AG04450 (cell line): ENCODE measurements at places on chromosomes 6 and 20. TPM values are rescaled to one million over a fixed set of nuclear protein-coding genes. Genes with fewer than 3 reads are reported as not detected.
A peak's percentile ranks its signal among the peaks of the same experiment; 100 is the strongest.

DNA sequence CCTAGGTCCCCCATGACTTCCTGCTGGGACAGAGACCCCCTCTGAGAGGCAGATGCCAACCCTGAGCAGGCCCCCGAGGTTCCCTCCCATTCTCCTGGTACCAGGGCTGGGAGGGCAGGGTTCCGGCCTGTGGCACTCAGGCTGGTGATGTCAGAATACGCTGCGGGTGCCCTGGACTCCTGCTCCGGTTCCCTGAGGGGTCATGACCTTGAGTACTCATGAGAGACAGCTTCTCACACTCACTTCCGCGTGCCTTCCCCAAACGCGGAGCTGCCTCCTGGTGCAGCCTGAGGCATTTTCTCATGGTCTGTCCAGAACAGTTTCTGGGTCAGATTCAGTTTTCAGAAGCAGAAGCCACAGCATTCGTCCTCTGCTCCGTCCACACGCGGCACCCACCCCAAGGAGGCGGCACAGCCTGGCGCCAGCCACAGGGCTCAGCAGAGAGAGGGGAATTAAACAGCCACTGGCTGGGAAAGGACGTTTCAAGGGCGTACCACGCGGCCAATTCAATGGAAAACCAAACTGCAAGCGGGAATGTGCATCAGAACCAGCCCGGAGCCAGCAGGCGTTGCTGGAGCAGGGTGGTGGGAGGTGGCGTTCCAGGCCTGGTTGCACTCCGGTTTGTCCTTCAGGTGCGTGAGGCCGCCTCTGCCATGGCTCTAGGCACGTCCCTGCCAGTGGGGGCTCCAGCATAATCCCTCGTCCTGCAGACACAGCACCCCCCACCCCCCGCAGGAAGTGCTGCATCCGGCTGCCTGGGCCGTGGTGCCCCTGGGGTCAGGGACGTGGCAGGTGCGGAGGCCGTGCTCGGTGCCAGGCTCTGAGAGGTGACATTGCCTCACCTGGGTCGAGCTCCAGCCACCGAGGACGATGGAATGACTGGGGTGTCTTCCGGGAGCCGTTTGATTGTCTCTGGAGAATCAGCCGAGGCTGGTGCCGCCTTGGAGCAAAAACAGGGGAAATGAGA, 58.3 kb upstream of the BHLHE23 start:
- no peak for DNase-seq

DNA sequence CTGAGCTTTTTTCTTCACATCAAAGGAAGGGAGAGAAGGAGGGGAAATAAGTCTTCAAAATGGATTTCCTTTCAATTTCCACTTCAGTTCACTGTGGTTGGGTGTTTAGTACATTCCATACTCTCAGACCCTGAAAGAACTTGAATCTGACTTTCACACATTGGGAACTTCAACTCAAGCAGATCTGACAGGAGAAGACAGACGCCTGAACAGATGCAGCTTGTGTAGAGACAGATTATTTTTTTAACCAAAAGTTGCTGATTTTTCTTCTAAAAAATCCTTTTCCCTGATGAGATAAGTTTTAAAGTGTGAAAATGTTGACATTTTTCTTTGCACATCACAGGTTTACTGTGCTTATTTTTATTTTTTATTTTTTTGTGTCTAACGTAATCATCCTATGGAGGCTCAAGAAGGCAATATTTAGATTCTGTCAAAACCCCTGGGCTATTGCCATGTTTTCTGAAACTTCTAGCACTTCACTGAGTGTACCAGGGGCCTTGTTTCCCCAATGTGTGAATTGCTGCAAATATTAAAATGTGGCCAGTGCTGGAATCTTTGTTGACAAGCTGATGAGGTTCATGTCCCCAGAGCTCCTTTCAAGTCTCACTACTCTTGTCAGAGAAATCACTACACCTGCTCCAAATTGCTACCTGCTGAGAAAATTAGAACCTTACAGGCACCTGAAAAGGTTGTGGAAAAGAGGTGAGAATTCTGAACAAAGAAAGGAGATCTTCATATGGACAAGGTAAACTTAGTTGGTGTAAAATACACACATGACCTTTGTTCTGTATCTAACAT, 214.8 kb upstream of the BTBD3 start:
- DNase-seq, result no peak

GRCh38 chr20:17995967-17996819, 27.4 kb downstream of the MGME1 start:
- no peak for DNase-seq

- DNase-seq, result no peak
These were observed 250.5 kb downstream of the UTRN start for GRCh38 chr6:144535630-144536029.

DNA sequence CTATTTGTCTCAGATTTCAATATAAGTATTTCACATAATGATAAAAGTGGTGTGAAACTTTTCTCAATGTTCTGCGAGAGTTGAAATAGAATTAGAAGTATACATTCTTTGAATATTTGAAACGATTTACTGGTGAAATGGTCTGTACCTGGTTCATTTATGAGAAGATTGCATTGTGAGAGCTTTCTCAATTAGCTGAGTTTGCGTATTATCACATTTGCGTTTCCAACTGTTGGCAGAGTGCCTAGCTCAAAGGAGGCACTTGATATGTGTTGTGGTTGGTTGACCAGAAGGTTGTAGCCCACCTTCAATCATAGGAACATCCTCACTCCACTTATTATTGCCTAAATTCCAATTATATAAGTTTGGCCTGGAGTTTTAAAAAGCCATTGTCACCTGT, 58.8 kb upstream of the EXOC2 start:
- DNase-seq, result no peak

DNA sequence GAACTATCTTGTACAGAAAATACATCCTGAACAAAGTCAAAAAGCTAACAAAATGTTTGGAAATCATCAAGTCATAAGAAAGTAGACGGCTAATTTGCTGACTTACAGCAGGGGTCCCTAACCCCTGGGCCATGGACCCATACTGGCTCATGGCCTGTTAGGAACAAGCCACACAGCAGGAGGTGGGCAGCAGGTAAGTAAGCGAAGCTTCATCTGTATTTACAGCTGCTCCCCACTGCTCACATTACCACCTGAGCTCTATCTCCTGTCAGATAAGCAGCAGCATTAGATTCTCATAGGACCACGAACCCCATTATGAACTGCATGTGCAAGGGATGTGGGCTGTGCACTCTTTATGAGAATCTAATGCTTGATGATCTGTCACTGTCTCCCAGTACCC, 115.5 kb downstream of the CDK19 start:
- DNase-seq, result no peak

GRCh38 chr6:127276331-127276730, 9.7 kb downstream of the RNF146 start:
- no peak for DNase-seq

- DNase-seq, result no peak
These were observed 35.0 kb upstream of the BTBD3 start for GRCh38 chr20:11882651-11883050.

DNA sequence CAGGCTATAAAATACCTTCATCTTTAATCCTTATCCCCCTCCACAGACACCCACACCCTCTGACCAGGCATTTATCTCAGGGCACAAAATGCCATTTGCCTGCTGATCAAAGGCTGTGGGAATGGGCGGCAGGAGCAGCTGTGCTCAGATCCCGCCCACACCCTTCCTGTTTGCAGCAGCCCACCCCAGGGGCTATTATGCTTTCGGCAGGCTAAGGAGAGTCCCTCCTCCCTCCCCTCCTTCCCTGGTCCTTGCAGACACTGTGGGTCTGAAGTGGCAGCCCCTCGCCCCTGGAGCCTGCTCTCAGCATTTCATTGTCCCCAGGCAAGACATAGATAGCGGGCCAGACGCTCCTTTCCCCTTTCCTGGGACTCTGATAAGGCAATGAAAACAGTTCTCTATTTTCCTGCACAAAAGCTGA, 220.8 kb upstream of the HEY2 start:
- no peak for DNase-seq

- peak; percentile 55 for DNase-seq
These were observed 57.2 kb upstream of the ARHGAP18 start for GRCh38 chr6:129766959-129767728.

- no peak for DNase-seq
These were observed 11.6 kb upstream of the ARMC12 start for GRCh38 chr6:35725081-35725708.

DNA sequence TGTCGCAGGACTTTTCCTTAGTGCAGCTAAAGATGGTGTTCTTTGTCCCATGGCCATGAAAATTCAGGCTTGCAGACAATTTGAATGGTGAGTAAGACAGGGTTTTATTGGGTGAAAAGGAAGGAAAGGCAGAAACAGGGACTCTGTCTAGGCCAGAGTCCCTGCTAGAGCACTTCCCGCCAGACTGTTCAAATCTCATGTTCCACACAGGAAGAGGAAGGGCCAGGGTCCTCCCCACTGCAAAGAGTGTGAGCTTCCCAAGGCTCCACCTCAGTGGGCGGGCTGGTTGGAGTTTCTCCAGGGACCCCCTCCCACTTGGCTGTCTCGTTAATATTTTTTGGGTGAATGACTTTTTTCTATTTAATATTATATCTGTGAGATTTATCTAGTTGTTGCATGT, 29.0 kb downstream of the COL19A1 start:
- no peak for DNase-seq

DNA sequence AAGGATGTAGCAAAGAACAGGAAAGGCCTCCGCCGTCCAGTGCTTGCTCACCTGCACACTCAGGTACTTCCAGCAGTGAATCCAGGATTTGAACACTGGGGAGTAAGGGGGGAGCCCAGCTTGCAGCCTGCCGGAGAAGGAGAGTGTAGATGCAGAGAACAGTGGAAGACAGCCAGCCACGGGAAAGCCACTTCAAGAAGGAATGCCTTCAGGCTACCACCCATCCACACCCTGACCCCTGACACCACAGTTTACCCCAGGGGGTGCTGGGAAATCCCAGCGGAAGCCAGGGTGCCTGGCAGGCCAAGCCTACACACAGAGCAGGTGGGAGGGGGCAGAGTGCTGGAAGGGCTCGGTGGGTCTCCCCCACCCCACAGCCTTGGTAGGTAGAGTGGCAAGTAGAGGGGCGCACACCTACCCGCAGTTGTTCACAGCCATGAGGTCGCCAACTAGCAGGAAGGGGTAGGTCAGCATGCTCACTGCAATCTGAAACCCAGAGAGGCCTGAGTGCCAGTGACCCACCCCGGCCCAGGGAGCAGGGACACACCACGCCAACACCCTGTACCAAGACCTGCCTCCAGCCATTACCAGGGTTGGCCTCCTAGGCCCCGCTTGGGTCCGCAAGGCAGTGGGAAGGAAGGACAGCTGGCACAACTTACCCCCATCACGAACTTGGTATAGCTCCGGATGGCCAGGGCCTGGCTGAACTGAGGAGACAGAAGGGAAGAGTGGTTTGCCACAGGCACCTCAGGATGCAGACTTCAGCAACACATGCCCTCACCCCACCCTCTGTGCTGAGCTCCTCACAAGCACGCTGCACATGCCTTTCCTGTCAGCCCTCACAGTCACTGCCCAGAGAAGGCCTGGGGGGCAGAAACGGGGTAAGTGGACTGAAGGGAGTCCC, 15.7 kb downstream of the PI16 start:
- no peak for DNase-seq

DNA sequence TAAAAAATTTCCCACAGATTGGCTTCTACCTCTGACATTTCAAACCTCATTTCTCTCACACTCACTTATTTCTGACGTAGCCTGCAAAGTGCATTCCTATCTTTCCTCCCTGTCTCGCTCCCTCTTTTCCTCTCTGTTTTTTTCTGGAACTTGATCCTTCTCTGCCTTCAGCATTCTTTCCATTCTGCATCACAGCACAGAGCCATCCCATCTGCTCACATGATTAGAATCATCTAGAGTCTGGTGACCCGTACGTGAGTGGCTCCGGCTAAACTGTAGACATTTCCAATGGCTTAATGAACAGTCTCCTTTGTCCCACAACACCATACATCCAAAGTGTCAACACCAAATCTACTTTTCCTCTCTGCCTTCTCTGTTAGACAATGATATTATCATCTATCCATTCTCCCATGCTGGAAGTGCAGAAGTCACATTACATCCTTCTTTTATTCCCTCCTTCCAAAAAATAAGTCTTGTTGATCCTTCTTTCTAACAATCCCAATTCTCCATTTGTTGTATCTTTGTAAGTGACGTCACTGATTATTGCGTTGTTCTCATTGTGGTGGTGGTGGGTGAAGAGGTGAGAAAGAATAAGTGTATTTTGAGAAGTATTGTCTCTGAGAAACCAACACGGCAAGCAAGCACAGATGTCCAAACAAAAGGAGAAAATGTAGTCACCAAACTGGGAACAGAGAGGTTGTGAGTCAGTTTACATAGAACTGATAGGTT, 41.6 kb downstream of the OPRM1 start:
- no peak for DNase-seq

GRCh38 chr6:169843110-169843509, 91.7 kb downstream of the ERMARD start:
- DNase-seq, result no peak

DNA sequence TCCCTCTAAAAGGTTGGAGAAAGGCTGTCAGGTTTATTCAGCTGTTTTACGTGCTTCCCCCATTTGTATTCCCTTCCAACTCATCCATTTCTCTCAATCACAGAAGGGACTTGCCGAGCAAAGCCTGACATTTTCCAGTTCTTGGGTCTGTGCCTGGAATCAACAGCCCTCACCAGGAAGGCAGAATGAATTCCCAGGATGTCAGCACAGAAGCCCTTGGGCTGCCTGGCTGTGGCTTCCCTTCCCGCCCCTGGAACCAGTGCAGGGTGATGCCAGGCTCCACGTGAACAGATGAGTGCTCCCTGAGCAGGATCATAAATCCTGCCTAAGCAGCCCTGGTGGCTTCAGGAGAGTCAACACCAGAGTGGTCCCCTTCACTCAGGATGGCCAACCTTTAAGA, 86.1 kb upstream of the CD83 start:
- no peak for DNase-seq

DNA sequence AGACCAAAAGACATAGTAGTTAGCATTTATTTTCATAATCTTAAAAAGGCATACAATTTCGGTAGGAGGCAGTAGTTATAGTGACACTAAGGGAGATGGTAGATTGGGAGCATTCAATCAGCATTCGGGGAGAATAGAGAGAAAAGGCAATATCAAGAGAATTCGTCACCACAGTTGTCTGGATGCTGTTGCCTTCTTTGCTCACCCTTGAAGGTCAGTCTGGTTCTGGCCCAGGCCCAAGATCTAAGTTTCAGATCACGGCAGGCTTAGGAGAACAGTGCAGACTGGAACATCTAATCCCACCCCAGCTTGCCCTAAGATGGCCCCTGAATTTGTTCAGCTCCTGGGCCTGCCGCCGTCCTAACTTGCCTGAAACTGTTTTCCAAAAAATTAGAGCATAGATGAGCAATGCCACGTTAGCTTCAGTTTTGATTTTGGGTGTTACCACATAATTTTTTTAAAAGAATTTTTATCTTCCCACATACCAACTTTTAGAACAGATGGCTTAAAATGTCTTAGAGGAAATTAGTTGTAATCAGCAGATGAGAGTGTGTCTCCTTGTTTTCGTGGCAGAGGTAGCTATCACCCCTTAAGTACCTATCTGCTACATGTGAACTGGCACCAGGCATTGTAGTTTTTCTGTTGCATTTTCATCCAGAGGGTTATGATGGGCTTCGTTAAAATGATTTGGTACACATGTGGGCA, 8.3 kb upstream of the CEP85L start:
- no peak for DNase-seq

Gene OR2H1
- not detected in 2 replicates for polyA plus RNA-seq

Gene DDO
- polyA plus RNA-seq, result 0.67 and 0.68 TPM in 2 replicates

Gene VWA7
- polyA plus RNA-seq, result 0.10 and 0.32 TPM in 2 replicates

Gene CGA
- polyA plus RNA-seq, result 0.19 and 0.26 TPM in 2 replicates

Gene PRSS16
- 0.02 and 0.16 TPM in 2 replicates for polyA plus RNA-seq

Gene MUC22
- not detected in 2 replicates for polyA plus RNA-seq

Gene ACAT2
- 36.9 and 39.9 TPM in 2 replicates for polyA plus RNA-seq

Gene FAM83B
- 0.05 and 0.09 TPM in 2 replicates for polyA plus RNA-seq
